SHP77 (cell line): ENCODE measurements at places on chromosomes 11 and 22.

DNA sequence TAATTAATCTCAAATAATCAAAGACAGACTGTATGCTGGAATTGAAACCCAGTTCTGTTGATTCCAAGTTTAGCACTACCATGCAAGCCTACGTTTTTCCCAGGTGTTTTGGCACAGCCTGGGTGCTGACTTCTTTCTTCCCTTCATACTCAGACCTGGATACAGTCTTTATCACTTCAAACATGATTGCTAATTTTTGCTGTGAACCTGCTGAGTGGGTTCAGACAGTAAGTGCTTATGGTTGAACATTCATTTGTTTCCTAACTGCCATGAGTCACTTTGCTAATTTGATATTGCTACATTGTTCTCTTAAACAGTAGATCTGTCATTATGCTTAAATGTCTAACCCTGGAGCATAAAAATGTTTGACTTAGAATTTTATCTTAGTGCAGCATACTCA is 12.2 kb downstream of the PAAF1 start:
- no peak for DNase-seq

GRCh38 chr11:70019576-70020011 is 58.5 kb upstream of the ANO1 start:
- no peak for DNase-seq

DNA sequence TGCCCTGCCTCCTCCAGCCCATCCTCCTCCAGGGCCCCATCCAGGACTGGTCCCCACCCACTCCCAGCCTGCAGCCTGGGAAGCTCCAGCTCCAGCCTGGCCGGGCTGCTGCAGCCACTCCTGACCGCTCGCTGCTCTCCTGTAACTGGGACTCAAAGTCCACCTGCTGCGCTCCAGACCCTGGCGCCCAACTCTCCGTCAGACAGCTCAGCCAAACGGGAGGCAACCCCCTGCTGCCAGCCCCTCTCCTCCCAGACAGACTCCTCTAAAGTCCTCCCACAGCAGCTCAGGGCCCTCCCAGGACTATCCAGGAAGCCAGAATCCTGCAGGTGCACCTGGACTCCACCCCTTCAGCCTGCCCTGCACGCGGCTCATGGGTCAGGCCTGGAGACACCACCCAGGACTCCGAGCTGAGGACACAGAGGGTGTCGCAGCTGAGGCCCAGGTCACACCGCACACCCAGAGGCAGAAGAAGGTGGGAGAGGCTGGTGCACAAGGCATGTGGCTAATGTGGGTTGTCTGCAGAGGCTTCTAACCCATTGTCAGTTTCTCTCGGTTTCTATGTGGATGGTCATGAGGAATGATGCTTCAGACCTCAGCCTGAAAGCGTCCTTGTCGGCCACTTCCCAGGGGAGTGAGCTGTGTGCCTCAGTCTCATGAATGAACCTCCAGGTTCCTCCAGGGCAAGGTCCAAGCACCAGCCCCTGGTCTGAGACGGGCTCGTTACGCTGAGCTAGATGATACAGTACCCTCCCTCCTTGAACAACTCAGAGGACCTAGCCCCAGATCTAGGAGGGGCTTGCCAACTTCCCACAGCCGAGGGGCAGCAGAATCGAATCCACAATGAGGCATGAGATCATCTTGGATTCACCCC is 1514.8 kb downstream of the TBC1D22A start:
- no peak for DNase-seq

GRCh38 chr11:17531636-17532113 is 12.5 kb downstream of the USH1C start:
- DNase-seq = no peak

DNA sequence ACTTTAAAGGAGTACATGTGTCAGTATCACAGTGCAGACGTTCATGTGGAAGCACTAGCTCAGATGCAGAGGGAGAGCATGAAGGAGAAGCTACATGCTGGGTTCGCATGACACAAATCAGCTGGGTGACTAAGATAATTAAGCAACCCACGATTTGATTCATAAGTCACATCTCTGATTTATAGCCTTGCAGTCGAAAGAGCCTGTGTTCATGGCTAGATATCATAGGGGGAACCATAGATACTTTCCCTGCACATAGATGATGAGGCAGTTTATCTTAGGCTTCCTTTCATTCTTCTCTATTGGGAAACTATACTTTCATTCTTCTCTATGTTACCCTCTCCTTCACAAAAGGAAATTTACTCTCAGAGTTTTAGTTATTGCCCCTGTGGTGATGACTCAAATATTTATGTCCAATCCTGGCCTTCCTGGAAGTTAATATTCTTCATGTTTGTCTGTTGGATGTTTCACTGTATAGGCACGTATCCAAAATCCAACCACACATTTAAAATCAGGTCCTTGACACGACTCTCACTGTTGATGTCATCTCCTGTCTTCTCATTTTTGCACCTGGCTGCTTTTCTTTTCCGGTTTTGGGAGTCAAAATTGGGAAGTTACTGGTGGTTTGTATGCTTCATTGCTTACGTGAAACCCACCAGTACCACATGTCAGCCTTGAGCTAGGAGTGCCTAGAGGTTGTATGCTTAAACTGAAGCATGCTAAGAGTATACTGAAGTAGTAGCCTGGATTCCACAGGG is 56.3 kb upstream of the SLC5A12 start:
- no peak for DNase-seq

GRCh38 chr11:78868563-78868962 is 293.9 kb upstream of the NARS2 start:
- no peak for DNase-seq

GRCh38 chr11:96293109-96293508 is 49.9 kb downstream of the MAML2 start:
- no peak for DNase-seq

DNA sequence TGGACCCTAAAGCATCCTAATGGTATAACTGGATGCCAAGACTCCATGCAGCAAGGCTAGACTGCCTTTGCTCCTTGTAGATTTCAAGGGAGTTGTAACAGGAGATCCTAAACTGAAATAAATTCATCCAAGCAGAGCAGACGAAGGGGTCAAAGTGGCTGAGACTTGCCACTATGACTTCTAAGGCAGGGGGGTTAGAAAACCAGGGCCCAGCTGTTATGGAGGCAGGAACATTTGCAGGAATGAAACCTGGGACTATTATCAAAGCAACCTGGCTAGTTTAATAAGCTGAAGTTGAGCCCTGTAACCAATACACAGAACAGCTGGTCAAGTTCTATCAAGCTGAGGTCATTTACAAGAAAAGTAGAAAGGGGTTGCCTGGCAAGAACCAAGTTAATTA is 122.2 kb upstream of the TRPC6 start:
- no peak for DNase-seq

- DNase-seq = no peak
These were observed 133.3 kb upstream of the PARVA start for GRCh38 chr11:12243911-12244550.

DNA sequence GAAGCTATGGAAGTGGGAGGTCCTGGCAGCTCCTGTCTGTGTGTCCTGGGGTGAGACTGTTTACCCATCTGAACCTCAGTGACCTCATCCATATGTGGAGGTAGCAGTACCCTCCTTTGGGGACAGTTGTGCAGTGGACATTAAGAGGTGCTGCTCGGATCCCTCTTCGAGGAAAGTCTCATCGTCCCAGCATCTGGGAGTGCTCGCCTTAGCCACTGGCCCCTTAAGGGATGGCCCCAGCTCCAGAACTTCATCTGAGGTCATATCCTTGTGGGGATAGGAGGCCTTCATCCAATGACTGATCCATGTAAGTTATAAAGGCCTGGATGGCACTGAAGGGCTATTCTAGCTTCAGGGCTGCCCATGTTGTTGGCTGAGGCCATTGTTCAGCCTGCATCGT is 538.1 kb downstream of the MIAT start:
- no peak for DNase-seq

- DNase-seq = no peak
These were observed 6.6 kb downstream of the CBX6 start for GRCh38 chr22:38865201-38866023.

GRCh38 chr11:36240801-36241200 is 48.4 kb downstream of the COMMD9 start:
- DNase-seq = no peak

GRCh38 chr22:49678137-49678841 is 149.4 kb downstream of the BRD1 start:
- DNase-seq = no peak

GRCh38 chr11:1699771-1700170 is 2.8 kb downstream of the KRTAP5-6 start:
- no peak for DNase-seq

GRCh38 chr11:125343086-125343717 is 152.9 kb downstream of the FEZ1 start:
- no peak for DNase-seq

DNA sequence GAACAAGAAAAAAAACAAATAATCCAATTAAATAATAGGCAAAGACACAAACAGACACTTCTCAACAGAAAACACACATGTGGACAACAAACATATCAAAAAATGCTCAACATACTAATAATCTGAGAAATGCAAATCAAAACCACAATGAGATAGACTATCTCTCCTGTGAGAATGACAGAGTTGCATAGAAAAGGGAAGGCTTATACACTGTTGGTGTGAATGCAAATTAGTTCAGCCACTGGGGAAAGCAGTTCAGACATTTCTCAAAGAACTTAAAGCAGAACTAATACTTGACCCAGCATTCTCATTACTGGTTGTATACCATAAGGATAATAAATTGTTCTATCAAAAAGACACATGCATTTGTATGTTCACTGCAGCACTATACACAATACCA is 637.8 kb upstream of the LUZP2 start:
- DNase-seq = no peak

DNA sequence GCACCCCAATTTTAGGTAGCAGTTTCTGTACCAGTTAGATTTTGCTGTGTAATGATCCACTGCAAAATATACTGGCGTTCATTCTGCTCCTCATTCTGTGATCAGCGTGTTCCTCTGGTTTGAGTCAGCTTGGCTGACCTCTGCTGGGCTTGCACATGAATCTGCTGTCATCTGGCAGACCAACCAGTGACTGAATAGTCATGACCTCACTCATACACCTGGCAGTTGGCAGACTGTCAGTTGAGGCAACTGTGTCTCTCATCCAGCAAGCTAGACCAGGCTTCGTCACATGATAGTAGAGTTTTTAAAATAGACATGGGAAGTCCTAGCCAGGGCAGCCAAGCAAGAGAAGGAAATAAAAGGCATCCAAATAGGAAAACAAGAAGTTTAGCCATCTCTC is 316.3 kb upstream of the LARGE1 start:
- no peak for DNase-seq

DNA sequence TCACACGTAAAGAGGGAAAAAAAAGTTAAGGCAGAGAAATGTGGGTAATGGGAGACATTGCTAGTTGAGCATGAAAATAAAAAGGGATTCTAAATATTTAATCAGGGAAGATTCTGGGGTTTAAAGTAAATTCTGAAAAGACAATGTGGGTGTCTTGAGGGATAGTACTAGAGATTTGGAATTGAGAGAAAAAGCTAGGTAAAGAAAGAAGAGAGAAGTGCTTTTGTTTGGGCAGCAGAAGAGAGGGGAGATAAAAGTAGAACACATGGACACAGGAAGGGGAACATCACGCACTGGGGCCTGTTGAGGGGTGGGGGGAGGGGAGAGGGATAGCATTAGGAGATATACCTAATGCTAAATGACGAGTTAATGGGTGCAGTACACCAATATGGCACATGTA is 3.5 kb upstream of the YPEL4 start:
- no peak for DNase-seq

DNA sequence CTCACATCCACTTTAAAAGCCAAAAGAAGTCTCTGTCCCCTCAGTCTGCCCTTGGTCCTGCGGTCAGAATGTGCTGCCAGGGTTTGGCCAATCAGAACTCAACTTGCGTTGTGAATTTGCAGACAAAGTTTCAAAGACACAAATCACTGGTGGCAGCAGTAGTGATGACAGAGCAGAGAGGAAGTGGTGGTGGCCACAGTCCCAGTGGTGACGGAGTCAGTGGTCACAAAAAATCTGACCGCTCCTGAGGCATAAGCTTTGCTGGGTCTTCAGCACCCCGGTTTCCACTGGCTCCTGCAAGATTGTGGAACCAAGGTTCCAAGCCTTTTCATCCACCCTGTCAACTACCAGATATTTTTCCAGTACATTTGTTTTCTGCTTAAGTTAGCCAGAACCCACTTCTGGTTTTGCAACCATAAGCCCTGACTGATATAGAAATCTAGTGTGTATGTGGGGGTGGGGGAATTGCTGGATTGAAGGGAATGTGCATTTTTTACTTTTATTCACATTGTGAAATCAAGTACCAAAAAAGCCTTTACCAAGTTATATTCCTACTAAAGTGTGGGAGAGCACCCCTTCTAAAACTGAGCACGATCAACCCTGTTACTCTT is 112.3 kb downstream of the TMPRSS5 start:
- DNase-seq = no peak

DNA sequence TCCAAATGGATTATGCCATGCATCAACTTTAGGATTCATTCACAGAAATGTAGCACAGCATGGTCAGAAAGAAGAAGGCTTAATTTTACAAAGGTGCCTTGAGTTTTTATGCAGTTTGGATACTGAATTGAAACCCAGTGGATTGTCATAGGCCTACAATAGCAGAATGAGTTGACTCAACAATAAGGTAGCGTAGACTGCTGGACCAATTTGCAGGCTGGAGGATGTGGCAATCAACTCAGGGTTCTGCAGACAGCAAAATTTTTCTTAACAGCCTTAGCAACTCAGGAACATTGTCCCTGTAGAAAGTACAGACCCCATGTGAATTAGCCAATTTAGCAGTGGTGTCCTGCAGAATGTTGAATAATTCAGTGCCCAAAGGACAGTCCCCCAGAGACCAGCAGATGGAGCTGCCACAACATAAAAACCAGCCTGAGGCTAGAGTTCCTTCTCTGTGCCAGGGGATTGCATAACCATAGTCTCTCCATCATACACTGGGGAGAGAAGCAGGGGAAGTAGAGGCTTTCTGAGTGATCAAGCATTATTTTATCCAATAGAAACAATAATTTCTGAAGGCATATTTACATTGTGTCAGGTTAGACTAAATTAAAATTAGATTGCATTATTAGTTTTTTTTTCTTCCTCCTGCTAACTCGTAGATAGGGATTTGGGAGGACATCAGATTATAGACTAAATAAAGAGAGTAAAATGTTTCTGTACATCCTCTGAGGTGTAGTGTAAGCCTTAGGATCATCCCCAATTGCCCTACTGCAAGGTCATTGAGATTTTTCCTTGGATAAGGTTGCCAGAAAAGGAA is 20.3 kb upstream of the MRPL17 start:
- peak; percentile 38 for DNase-seq

GRCh38 chr22:27224485-27225374 is 567.3 kb downstream of the MIAT start:
- DNase-seq = no peak

GRCh38 chr22:48779661-48780596 is 1047.7 kb downstream of the BRD1 start:
- DNase-seq = no peak

DNA sequence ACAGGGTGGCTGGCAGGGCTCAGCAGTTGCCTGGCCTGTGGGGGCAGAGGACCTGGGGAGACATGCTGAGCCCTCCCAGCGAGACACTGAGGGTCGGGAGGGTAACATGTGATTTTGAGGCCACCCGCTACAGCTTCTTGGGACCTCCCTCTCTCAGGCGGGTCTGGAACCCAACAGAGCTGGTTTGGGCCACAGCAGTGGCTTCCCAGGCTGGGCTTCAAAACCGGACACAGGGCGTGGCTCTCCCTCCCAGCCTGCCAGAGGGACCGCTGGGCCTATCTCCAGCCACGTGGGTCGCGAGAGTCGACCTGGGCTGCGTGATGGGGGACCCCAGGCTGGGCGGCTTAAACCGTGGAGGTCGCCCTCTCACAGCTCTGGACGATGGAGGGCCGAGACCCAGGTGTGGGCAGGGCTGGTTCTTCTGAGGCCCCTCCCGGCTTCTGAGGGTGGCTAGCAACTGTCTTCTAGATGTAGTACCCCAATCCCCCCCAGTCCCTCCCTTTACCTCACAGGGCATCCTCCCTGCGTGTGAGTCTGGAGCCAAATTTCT is 91.7 kb downstream of the KCNQ1 start:
- DNase-seq = no peak
